ENCODE measurements at places on chromosomes 2 and 18.

GRCh38 chr2:216445501-216445900, 33.2 kb downstream of the SMARCAL1 start:
- DNase-seq, result no peak

- DNase-seq, result peak; percentile 55
Observed at GRCh38 chr18:183769-184168, 25.4 kb downstream of the USP14 start.

DNA sequence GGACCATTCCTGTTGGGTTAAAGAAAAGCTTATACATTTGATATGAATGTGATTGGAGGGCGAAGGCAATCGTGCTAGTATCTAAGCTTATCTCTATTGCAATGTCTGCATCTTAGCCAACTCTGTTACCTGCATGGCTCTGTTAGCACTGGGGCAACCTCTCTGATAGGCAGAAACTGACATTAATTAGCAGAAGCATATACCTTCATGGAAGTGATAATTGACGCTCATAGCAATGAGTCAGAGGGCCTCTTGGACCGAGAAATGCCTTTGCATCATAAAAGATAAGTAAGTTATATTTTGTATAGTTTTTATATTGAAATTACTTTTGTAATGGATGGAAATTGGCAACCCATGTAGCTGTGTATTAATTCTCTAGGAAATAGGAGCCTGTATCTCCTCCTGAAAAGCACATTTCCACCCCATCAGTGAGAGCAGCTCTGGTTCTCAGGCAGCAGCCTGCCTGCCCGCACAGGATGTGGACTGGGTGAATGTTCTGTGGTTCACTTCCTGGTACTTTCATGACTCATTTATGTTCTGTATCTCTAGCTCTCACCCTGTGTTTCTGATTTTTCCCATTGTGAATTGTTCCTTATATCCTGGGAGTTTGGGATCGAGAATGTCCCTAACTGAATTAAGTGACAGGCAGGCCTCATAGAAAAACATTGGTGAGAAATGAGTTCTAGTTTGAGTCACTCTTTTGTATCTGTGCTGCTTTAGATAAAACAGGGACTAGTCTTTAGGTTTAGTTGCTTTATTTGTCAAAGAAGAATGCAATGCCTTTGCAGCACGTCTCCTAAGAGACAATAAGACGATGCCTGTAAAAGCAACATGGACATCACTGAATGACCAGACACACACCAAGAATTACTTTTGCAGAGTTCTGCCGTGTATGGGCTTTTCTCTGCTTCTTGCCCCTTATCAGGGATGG, 344.9 kb downstream of the DCDC2C start:
- no peak for DNase-seq

GRCh38 chr18:42583283-42583731, 532.2 kb downstream of the RIT2 start:
- no peak for DNase-seq

GRCh38 chr2:55090702-55091101, 40.5 kb upstream of the RTN4 start:
- DNase-seq, result no peak

DNA sequence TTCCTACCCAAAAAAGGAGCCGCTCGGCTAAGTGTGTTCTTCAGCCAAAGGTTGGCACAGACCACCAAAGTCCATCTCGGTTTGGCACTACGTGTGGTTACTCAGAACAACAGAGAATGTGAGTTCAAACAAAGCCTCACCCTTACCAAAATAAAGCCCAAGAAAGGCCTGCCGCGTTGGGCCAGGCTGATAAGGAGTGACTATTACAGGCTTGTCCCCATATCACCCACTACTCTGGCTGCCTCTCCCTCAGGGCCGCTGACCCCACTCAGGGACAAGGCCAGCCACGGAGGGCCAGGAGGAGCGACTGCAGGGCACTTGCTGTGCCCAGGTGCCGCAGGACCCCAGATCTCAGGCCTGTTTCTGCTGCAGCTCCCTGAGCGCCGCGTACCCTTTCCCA, 13.8 kb downstream of the HS1BP3 start:
- no peak for DNase-seq

- DNase-seq, result no peak
Observed at GRCh38 chr2:31142110-31142509, 3.9 kb upstream of the GALNT14 start.

DNA sequence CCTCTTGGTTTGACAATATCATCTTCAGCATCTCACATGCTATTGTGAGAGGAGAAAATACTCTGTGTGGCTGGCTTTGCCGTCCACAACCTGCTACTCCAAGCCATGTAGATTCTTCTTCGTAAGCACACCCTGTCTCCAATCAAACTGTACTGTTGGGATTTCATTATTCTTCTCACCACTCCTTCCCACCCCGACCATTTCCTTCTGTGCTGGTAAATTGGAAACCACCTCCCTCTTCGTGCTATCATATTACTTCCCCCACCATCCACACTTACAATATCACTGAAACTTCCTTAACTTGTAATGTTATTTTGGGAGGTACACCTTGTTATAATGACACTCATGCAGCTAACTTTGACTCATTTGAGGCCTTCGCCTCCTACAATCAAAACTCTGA, 3.2 kb upstream of the AGXT start:
- no peak for DNase-seq

GRCh38 chr2:68463287-68463877, 3.7 kb downstream of the FBXO48 start:
- peak; percentile 87 for DNase-seq

DNA sequence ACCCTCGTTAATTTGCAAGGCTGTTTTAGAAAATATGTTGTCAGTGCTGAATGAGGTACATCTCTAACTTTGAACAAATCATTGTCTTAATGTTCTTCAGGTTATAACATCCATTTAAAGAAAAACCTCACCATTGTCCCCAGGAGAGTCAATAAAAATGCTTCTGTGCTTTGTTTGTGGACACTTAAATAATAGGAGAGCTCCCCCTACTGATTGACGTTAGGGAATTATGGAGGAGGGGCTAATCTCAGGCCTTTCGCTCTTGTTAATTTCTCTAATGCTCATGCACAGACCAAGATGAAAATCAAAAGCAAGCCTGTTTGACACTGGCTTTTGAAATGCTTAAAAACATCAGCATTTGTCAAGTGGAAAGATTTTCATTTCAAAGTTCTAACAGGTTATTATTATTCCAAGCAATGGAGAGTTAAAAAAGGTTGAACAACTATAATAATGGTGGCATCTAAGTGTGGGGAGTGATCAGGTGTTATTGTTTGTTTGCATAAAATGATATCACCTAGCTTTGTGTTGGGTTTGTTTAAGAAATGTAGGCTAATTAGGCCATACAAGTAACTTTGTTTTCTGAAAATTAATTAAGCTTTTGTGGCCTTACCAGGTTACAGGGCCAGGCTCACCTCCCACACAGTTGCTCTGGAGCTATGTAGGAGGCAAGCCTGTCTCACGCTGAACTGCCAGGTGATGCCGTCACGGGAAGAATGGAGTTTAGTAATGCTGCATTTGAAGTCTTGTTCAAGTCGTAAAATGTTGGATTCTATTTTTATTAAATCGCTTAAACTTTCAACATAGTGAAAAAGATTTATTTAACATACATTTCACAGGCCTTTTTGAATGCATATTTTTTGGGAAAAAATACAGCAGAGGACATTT, 51.7 kb upstream of the SMIM21 start:
- no peak for DNase-seq

- DNase-seq, result no peak
Observed at GRCh38 chr2:26095758-26096157, 61.9 kb downstream of the RAB10 start.

DNA sequence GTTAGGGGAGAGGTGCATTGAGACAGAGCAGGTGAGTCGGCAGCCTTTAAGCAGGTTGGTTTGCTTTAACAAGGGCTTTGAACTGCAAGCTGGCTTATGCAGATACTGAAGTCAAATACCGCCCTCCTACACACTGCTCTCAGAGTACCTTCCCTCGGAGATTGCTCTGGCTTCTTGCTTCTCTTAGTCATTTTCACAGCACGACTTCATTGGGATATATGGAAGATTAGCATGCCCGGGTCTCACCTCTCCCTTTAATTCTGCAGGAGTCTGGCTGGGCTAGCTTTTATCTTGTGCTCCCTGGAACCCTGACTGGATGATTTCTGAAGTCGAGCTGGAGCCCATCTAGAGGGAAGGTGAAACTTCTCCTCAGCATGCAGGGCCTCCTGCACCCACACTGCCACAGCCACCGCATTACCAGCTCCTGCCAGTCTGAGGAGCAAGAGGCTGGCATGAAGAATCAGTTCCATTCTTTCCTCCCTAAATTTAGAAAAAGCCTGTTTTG, 395.5 kb upstream of the HNRNPA3 start:
- no peak for DNase-seq

DNA sequence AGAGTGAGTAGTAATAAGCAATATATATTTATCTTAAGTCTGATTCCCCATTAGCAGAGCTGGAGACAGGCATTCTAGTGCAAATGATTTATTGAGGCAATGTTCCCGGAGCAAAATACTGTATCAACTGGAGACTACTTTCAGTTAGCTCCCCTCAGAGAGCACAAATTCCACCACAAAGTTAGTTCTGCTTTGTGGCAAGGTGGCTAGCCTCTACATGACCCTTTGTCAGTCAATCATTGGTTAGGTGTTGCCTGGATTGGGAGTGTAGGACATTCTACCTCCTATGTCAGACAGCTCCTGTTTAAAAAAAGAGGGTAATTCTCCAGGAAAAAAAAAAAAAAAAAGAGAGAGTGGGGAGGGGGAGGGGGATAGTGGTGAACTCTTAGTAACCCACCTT, 402.2 kb downstream of the NR4A2 start:
- no peak for DNase-seq

GRCh38 chr18:41690332-41691127, 264.5 kb upstream of the PIK3C3 start:
- DNase-seq, result no peak

DNA sequence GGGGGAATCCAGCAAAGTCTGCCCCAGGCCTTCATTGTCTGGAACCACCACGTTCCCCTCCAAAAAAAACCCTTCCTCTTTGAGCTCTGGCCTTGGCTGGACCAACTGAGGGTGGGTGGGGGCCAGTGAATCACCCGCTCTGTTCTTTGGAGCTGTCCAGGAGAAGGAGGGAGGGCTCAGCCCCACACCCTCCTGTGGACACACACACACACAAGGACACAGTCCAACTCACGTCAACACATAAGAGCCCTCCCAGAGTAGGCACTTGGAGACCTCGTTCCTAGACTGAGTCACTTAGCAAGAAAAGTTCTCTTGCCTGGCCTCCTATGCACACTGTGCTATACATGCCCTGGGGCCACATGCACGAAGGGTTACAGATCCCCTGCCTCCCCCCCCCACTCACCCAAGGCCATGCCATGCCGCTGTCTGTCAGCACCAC, 1.2 kb upstream of the TNS1 start:
- no peak for DNase-seq

DNA sequence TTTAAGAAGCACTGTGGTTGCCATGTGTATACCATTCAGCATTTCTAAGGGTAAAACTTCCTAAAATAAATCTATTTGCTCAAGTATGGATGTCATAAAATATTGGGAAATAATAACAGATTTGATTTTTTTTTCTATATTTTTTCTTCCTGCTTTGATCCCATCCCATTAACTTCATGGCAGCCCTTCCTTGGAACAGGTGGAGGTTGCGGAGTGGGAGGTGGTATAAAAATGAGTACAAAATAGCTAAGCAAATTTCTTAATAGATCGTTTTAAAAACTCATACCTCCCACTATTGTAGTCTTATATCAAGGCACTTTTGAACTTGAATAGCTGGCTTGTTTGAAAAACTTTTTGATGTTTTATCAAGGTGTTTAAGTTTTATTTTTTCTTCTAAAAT, 152.1 kb upstream of the KYNU start:
- DNase-seq, result no peak

DNA sequence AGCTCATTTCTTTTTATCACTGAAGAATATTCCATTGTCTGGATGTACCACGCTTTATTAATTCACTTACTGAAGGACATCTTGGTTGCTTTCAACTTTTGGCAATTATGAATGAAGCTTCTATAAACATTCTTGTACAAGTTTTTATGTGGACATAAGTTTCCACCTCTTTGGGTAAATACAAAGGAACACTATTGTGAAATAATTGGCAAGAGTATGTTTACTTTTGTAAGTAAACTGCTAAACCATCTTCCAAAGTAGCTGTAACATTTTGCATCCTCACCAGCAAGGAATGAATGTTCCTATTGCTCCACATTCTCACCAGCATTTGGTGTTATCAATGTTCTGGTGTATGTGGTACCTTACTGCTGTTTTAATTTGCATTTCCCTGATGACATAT, 15.8 kb upstream of the VWC2L start:
- no peak for DNase-seq

- no peak for DNase-seq
Observed at GRCh38 chr2:58896638-58897037, 655.5 kb upstream of the FANCL start.

- DNase-seq, result no peak
Observed at GRCh38 chr18:41969881-41970280, 14.8 kb downstream of the PIK3C3 start.

GRCh38 chr2:8790739-8791162, 46.7 kb downstream of the KIDINS220 start:
- no peak for DNase-seq

DNA sequence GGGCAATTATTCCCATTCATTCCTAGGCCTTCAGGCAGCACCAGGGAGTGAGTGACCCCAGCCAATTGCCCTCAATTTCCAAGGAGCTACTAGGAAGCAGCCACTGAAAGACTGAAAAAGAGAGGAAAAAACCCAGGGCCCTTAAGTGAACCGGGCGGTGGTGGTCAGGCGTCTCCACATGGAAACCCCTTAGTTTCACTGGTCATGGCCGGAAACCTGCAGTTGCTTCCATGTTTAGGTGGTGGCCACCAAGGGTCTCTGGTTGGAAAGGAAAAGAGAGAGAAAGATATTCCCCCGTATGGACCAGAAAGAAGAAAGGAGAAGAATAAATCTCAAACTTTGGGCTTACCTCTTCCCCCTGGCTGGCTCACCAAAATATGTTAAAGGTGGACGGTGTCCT, 64.9 kb downstream of the GALR1 start:
- no peak for DNase-seq

DNA sequence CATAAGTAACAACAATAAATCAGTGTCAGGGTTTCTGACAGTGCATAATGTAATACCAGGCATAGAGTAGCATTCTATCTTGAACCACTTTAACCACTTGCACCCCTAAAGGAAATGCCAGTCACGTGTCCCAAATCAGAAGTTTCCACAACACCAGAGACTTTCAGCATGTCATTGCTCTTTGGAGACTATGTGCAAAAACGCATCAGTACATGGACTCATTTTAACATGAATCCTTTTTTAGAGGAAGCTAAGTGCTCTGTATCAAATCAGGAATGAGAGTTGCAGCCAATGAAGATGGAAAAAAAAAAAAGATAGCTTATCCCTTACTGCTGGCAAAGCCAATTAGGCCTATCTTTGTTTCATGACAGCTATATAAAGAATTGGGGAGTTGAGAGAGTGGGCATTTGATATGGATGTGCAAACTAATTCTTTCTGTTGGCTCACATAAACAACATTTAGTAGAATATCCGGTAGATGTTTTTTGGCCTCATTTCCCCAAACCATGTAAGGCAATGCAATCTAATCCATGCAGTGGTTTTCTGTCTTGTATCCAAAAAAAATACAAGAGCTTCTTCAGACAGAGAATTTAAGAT, 353.1 kb downstream of the IRS1 start:
- DNase-seq, result no peak

- DNase-seq, result no peak
Observed at GRCh38 chr2:185665251-185665814, 73.3 kb upstream of the FSIP2 start.

Data from hematopoietic multipotent progenitor cell treated with erythropoietin and hydrocortisone succinate and interleukin-3 and kit ligand, for 17 days (in vitro differentiated cells).